Progenitor cell of endocrine pancreas (in vitro differentiated cells): ENCODE measurements at places on chromosomes 5 and 9.

DNA sequence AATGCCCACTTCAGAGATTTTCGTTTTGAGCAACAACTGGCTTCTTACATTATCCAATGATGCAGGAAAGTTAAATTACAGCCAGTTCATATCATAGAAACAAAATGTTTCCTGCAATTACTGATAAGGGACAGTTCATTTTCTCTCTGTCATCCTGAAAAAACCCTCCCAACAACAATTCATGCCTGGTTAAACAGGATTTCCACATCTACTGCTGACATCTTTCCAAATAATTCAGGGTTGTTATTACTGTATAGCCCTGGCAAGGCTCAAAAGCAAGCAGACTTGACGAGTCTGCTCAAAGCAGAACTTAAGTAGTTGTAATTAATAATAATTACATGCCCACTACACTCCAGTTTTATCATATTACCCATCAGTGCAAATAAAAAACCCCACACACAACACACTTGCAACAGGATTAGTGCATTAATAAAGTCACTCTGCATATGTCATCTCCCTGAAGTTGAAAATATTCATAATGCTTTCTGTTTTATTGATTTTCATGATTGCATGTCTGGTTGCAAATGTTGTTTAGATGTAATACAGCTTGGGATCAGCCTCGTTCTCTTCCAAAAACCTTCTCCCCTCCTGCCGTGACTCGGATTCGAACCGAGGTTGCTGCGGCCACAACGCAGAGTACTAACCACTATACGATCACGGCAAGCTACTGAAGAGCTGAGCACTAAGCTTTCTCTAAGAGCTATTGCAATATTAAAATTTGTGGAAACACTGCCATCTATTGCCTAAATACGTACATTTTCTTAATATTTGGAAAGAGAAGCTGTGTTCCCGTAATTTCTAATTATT is 119.6 kb upstream of the NFIB start:
- peaks cover 4% of the 10 kb centered on the region for H3K27me3 ChIP-seq
- H3K4me3 ChIP-seq = no peak overlapping the region
- no peaks in the 10 kb centered on the region for H3K36me3 ChIP-seq
- no peak for DNase-seq
- no peak overlapping the region for H3K27ac ChIP-seq
- H3K4me1 ChIP-seq = peaks cover 2% of the 10 kb centered on the region

DNA sequence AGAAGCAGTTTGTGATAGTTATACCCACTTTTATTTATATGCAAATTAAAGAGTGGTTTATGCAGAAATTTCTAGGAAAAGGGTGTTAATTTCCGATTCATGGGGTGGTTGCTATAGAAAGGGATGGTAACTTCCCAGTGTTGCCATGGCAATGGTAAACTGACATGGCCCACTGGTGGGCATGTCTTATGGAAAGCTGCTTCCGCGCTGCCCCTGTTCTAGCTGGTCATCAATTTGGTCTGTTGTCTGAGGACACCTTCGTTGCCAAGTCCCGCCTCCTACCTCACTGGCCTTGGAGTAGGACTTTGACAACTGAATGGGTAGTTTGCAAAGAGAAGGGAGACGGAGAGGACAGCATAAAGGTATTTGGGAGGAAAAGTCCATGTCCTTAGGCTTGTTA is 74.0 kb upstream of the SMIM23 start:
- H3K27ac ChIP-seq = no peak overlapping the region
- no peak for DNase-seq
- H3K4me1 ChIP-seq = no peaks in the 10 kb centered on the region
- no peaks in the 10 kb centered on the region for H3K36me3 ChIP-seq

- H3K4me3 ChIP-seq = no peak overlapping the region
- H3K36me3 ChIP-seq = peaks cover 2% of the 10 kb centered on the region
- H3K27me3 ChIP-seq = peaks cover 19% of the 10 kb centered on the region
- no peaks in the 10 kb centered on the region for H3K4me1 ChIP-seq
- no peak overlapping the region for H3K27ac ChIP-seq
- DNase-seq = no peak
Observed at GRCh38 chr9:98730871-98731270, 22.1 kb upstream of the GABBR2 start.

DNA sequence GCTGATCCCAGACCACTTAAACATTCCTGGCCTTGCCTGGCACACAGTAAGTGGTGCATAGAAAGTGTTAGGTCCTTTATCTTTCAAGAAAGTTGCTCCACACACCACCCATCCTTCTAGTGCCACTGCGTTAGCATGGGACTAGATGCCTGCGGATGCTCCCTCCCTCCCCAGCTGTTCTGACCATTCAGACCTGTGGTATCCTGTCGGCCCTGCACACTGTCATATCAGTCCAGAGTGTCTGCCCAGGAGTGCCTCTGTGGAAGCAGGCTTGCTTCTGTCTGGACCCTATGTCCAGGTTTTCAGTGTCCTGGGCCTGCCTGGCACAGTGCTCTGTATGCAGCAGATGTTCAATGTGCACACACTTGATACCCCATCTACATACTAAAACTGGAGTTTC is 38.3 kb upstream of the SMU1 start:
- no peaks in the 10 kb centered on the region for H3K27me3 ChIP-seq
- no peak overlapping the region for H3K4me3 ChIP-seq
- no peak overlapping the region for H3K27ac ChIP-seq
- DNase-seq = no peak
- H3K36me3 ChIP-seq = peaks cover 8% of the 10 kb centered on the region
- no peaks in the 10 kb centered on the region for H3K4me1 ChIP-seq

GRCh38 chr9:131276094-131276888 is at the start of gene FAM78A:
Gene FAM78A, minus strand, starts transcription at chr9:131276510. Its CDS starts 331 bp downstream, at chr9:131276179.
- H3K4me3 ChIP-seq = peak within 1 kb of the TSS; percentile 52
- DNase-seq = no peak
- no peaks in the 10 kb centered on the region for H3K36me3 ChIP-seq
- peaks cover 3% of the 10 kb centered on the region for H3K4me1 ChIP-seq

DNA sequence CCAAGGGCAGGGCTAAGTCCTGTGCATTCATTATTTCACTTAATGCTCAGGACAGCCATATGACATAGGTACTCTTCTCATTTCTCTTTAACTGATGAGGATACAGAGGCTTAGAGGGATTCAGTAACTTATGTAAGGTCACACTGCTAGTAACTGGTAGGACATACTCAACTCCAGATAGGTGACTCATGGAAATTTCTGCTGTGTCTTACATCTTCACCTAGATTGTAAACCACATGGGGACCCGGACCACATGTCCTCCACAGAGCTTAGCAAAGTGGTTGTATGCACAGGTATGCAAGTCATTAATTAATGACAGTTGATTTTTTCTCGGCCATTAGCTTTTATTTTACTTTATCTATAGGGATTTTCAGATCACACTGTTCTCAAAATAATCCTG is 29.3 kb downstream of the SLC1A1 start:
- H3K4me3 ChIP-seq = no peak overlapping the region
- no peak overlapping the region for H3K27ac ChIP-seq
- peaks cover 4% of the 10 kb centered on the region for H3K4me1 ChIP-seq
- no peaks in the 10 kb centered on the region for H3K27me3 ChIP-seq
- DNase-seq = no peak
- H3K36me3 ChIP-seq = no peaks in the 10 kb centered on the region

- peaks cover 4% of the 10 kb centered on the region for H3K36me3 ChIP-seq
- no peak overlapping the region for H3K4me3 ChIP-seq
- no peak for DNase-seq
- H3K27ac ChIP-seq = no peak overlapping the region
Observed at GRCh38 chr5:82246960-82247574, 31.1 kb downstream of the RPS23 start.

- no peaks in the 10 kb centered on the region for H3K27me3 ChIP-seq
- H3K27ac ChIP-seq = no peak overlapping the region
- DNase-seq = no peak
- no peaks in the 10 kb centered on the region for H3K36me3 ChIP-seq
- no peaks in the 10 kb centered on the region for H3K4me1 ChIP-seq
Observed at GRCh38 chr5:31901807-31902530, 263.0 kb downstream of the PDZD2 start.

GRCh38 chr5:160923411-160923810 is 71.4 kb upstream of the ATP10B start:
- H3K27me3 ChIP-seq = no peaks in the 10 kb centered on the region
- peak overlapping the region; percentile 90 for H3K27ac ChIP-seq
- no peaks in the 10 kb centered on the region for H3K36me3 ChIP-seq

DNA sequence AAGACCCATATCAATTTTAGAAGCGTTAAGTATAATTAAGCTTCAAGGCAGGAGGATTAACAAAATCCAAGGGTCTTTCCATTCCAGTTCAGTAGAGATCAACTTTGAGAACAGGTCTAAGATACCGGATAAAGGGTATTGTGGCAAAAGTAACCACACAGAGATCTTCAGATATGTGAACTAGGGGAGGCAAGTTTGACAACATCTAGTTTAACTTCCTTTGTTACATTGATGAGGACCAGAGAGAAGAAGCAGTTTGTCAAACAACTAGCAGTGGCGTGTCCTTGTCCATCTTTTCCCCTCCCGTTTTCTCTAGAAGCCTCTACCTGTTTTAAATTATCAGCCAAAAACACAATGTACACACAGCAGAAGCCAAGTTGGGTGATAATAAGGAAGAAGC is 8.6 kb downstream of the SLC36A2 start:
- no peaks in the 10 kb centered on the region for H3K4me1 ChIP-seq
- no peak for DNase-seq
- H3K36me3 ChIP-seq = no peaks in the 10 kb centered on the region
- H3K27me3 ChIP-seq = peaks cover 23% of the 10 kb centered on the region
- H3K4me3 ChIP-seq = no peak overlapping the region

DNA sequence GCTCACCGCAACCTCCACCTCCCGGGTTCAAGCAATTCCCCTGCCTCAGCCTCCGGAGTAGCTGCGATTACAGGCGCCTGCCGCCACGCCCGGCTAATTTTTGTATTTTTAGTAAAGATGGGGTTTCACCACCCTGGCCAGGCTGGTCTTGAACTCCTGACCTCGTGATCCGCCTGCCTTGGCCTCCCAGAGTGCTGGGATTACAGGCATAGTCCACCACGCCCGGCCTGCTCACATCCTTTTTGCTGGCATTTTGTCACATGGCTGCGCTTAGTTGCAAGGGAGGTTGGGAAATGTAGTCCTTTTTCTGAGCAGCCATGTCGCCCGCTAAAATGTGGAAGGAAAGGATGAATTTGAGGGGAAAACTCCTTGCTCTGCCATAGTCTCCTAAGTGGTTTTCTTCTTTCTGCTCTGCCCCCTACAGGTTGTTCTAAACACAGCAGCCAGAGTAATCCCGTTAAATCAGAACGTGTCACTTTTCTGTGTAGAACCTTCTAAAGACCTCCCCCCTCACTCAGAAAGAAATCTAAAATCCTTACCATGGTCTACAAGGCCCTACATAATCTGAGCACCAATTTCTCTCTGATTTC is 57.8 kb upstream of the HSPA9 start:
- DNase-seq = no peak
- peaks cover 4% of the 10 kb centered on the region for H3K4me1 ChIP-seq
- H3K4me3 ChIP-seq = no peak overlapping the region
- H3K27me3 ChIP-seq = no peaks in the 10 kb centered on the region
- no peaks in the 10 kb centered on the region for H3K36me3 ChIP-seq

DNA sequence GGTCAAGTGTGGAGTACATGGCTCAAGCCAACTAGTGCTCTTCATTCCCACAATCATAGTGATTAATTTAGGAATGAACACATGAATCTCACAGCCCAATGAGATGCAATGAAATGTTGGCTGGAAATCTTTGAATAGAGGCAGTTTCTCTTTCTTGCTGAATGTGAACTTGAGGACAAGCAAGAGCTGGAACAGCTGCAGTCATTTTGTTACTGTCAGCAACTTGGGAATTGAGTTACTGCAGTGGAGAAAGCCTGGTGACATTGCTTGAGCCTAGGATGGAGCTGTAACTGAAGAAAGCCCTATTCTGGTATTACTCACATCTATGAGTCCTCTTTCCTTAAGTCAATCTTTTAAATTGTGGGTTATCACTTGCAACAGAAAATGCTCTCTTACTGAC is 62.3 kb downstream of the YIPF5 start:
- no peak overlapping the region for H3K4me3 ChIP-seq
- H3K27ac ChIP-seq = no peak overlapping the region
- H3K36me3 ChIP-seq = no peaks in the 10 kb centered on the region
- no peaks in the 10 kb centered on the region for H3K4me1 ChIP-seq

DNA sequence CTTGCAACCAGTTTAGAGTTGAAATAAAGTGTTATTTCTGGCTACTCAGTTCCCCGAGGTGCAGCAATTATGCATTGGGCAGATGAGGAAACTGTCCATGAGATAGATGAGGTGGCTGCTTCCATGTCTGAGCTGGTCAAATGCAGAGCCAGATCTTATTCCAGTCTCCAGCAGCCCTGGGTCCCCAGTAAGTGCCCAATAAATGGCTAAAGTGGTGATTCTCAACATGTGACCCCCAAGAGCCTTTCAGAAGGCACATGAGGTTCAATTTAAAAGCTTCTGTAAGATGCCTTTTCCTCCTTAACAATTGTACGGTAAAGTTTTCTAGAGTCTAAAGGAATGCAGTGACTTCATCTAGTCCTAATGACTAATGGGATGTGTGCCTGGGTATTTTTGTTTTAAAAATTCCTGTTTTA is 17.5 kb downstream of the ATOX1 start:
- H3K27ac ChIP-seq = no peak overlapping the region
- H3K4me3 ChIP-seq = no peak overlapping the region
- no peak for DNase-seq
- peaks cover 4% of the 10 kb centered on the region for H3K4me1 ChIP-seq

GRCh38 chr5:127941646-127942045 is 141.9 kb upstream of the SLC12A2 start:
- H3K4me3 ChIP-seq = no peak overlapping the region
- no peak for DNase-seq
- H3K36me3 ChIP-seq = no peaks in the 10 kb centered on the region
- H3K27ac ChIP-seq = peak overlapping the region; percentile 21
- peaks cover 32% of the 10 kb centered on the region for H3K4me1 ChIP-seq

- H3K27me3 ChIP-seq = no peaks in the 10 kb centered on the region
- peak overlapping the region; percentile 95 for H3K27ac ChIP-seq
- H3K36me3 ChIP-seq = peaks cover 12% of the 10 kb centered on the region
- H3K4me3 ChIP-seq = no peak overlapping the region
Observed at GRCh38 chr9:95032580-95033341, 284.7 kb downstream of the FANCC start.
